T-helper 1 cell (primary cell): ENCODE measurements at places on chromosomes 2 and 18.
A peak's percentile ranks its signal among the peaks of the same experiment; 100 is the strongest.

GRCh38 chr2:9071584-9072124 lies 68.2 kb upstream of the MBOAT2 start:
- DNase-seq, result no peak

- no peak for DNase-seq
Observed at GRCh38 chr18:37537868-37538525, 27.6 kb downstream of the CELF4 start.

DNA sequence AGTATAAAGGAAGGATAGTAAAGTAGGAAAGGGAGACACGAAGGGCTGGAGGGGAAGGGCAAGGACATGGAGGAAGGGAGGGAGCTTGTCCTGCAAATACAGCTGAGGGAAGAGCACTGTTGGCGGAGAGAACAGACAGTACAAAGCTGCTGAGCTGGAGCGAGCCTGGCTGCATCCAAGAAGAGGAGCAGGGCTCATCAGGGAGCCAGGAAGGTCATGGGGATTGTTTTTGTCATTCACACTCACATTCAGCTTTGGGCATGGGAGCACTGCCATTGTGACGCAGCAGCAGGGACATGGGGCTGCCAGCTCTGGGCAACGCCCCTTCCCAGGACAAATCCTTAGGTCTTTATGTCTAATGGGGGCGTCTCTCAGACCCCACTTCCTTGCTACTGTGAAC lies 125.1 kb downstream of the COPS8 start:
- DNase-seq, result no peak

DNA sequence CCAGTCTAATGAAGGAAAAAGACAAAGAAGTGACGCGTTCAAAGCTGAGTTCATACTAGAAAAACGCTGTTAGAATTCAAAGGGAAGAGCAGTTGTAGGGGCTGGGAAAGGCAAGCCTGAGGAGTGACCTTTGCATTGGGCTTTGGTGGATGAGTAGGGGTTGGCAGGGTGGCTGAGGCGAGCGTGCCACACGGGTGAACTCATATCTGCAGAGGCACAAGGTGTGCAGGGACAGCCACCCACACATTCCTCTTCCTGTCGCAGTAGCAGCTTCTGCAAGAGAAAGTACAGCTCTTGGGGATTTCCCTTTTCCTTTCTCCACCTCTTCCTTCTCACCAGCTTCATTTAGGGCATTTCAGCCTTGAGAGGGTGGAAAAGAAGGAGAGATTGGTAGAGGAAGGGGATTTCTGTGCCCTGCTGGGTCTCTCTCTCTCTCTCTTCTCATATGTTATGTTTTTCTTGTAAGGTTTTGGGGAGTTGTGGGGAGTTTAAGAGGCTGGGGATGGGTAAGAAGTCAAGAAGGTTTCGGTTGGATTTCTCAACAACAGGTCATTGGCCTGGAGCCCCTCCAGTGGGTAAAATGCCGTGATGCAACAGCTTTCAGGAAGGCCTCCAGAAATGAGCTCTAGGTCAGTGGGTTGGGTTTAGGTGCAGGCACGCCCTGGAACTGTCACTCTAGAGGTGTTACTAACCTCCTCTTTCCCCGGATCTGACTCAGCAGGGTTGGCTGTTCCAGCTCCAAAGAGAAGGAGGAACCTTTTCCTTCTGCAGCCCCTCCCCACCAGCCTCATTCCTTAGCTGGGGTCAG lies 40.1 kb downstream of the ODC1 start:
- no peak for DNase-seq

DNA sequence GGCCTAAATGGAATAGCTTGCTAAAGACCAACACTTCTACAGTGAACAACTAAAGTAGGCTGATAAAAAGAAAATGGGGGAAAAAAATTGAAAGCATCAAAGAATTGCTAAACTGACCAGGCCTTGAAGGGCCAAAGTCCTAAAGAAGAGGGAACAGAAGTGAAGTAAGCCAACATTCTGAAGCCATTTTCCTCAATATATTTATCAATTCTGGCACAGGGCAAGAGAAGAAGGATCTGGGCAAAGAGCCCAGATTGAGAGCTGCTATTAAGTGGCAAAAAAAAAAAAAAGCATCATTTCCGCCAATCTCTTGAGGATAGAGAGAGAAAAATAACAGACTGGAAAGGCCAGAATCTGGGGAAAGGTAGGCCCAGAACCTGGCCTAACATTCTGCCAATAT lies 25.7 kb downstream of the FANCL start:
- no peak for DNase-seq

- DNase-seq, result no peak
Observed at GRCh38 chr2:46232860-46233259, 64.3 kb upstream of the EPAS1 start.

DNA sequence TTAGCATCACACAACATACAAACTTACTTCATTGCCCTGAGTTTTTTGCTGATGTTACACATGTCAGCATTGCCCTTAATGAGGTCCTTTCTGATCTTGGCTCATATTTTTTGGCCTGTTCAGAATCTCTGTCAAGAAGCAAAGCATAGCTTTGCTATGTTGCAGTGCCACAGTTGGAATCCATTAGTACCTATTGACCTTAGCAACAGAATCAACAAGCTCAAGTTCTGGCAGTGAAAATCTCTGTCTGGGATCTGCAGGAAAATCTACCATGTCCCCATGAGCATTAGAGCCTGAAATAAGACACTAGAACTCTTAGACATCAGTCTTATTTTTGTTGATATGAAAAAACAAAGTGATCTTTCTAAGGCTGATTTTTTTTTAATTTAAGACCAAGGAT lies 105.6 kb upstream of the FHL2 start:
- DNase-seq, result no peak

DNA sequence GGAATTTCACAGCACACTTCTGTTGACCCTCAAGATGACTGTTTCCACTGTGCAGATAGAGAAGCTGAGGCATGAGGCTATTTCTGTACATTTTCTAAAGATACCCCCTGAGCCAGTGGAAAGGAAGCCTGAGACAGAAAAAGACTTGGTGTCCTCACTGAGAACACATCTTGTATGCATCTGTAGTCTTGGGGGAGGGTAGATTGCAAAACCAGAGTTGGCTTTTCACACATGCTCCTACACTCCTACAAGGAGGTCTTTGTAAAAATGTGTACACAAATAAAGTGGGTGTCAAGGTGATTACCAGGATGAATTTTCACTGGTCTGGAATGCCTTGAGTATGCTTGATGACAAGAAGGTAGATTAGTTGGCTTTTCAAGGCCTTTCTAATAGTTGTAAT lies 98.0 kb downstream of the KCTD18 start:
- DNase-seq, result no peak

GRCh38 chr2:73823916-73824523 lies 4.7 kb upstream of the STAMBP start:
- peak; percentile 21 for DNase-seq

- peak; percentile 22 for DNase-seq
Observed at GRCh38 chr2:109238580-109238979, 109.6 kb downstream of the SH3RF3 start.

GRCh38 chr2:189128970-189129369 lies 50.6 kb downstream of the COL5A2 start:
- DNase-seq, result no peak

DNA sequence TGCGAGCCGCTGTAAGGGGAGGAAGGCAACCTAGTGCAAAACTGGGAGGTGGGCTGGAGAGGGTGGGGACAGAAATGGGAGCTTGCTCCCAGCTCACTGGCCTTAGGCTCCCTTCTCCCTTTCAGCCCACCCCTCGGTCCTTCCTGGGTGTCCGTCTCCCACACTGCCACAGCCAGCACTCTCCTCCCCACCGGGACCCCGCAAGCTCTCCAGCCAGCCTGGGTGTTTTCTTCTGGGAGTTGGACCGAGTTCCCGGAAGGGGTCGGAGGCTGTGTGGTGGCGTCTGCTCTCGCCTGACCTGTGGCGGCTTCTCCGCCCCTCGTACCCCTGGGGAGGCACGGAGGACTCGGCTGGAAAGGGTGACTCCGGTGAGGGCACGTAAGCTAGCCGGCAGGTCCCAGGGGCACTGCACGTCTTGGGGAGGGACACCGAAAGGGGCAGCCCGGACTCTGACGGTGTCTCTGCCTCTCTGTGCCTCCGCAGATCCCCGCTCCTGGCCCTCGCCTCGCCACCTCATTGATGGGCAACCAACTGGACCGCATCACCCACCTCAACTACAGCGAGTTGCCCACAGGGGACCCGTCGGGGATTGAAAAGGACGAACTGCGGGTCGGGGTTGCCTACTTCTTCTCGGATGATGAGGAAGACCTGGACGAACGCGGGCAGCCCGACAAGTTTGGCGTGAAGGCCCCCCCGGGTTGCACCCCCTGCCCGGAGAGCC lies 1.1 kb downstream of the LRATD1 start:
- no peak for DNase-seq

GRCh38 chr2:130251535-130251872 lies 53.3 kb upstream of the TUBA3E start:
- no peak for DNase-seq

DNA sequence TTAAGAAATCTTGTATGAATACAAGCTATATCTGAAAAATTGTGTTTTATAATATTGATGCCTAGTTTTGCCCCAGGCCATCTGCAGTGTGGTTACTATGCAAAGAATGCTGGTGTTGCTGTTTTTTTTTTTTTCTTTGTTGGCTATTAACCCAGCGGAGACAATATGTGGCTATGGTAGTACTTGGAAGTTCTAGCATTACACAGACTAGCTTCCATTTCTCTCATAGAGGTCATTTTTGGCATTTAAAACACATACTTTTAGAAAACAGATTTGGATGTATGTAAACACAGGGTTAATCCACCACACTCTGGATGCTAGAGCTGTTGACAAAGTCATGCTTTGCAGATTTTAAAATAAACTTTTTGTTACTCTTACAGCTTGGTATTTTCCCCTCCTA lies 209.8 kb downstream of the NEDD4L start:
- no peak for DNase-seq

DNA sequence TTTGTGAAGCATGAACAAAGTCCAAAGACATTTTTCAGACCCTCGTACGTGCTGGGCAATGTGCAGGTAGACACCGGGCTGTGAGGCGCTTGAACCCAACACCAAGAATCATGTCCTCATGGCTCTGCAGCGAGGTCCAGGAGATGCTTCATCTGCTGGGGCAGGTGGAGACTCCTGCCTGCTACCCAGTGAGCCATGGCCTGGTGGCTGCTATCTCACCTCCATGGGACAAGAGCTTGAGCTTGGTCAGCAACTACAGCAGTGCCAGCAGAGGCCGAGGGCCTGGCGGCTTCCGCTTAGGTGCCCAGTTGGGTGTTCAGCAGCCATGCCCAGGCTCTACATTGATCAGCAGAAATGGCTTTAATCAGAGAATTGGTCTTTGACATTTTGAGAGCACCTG lies 281.0 kb upstream of the HS6ST1 start:
- DNase-seq, result no peak

DNA sequence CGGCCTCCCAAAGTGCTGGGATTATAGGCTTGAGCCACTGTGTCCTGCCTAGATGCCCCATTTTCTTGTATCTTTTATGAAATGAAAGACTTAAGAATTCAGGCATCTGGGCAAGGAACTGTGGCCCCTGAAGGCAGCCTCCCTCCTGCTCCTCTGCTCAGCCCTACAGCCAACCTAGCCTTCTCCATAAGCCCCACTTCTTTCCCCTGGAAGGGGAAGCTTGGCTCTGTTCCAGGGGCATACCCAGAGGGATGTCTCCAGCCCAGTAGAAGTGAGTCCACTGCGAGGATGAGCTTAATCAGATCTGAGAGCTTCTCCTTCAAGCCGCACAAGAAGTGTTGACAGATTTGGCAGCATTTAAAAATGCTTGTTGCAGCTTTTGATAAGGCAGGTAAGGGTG lies 39.7 kb downstream of the RHOB start:
- DNase-seq, result no peak

DNA sequence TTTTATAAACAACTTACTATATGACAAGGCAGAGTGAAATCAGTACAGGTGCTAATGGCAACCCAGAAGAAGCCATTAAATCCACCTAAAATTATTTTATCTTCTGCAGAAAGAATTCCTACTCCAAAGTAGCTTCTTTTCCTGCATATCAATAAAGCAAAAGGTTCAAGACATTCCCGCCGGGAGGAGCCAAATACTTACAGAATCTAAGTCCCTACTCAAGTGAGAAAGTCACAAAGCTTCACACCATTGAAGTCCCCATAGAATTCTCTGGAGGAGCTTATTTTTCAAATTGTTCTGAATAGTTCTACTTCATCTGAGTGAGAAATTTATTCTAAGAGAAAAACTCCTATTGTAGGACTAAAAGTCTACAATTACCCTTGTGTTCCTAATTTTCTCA lies 233.7 kb upstream of the HNRNPA3 start:
- no peak for DNase-seq

DNA sequence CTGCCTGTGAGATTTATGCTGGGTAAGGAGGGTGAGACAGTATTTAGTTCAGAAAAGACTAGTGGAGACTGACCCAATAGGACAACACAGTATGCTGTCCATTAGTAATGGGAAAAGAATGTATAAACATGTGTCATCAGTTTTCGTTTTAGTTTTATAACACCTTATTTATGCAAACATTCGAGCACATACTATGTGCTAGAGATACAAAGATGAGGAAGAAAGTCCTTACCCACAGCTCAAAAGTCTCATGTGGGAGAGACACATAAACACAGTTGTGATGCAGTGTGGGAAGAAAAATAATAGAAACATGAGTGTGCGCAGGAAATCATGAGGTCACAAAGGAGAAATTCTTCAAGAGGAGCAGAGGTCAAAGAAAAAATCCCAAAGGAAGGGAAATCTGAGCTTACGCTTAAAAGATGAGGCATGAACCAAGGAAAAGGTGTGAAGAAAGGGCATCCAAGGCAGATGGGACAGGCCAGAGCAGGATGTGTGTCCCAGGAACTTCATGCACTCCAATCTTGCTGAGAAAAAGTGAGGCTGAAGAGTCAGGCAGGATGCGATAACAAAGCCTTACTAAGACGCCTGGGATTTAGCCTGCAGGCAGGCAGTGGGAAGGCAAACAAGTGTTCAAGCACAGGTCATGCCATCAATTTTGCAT lies 8.1 kb downstream of the METTL21A start:
- DNase-seq, result no peak

DNA sequence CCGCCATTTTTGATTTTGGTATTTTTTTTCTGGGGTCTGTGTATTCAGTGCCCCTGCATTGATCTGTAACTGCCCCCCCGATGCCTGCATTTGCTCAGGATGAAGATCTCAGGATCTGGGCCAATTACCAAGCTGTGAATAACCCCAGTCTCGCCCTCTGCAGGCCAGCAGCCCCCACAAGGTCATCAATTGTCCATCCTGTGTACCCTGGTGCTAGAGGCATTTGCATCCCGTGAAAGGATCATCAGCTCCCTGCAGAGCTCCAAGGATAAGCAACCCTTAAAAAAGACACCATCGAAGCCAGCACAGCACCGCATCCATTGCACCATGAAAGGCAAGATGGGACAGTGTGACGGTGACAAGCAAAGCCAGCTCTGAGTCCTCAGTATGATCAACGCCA lies 154.1 kb upstream of the KLHL29 start:
- DNase-seq, result no peak
